ENCODE measurements at places on chromosomes 12 and 14.

GRCh38 chr14:51498411-51499227 lies 153.1 kb upstream of the FRMD6 start:
- peak; percentile 27 for DNase-seq

DNA sequence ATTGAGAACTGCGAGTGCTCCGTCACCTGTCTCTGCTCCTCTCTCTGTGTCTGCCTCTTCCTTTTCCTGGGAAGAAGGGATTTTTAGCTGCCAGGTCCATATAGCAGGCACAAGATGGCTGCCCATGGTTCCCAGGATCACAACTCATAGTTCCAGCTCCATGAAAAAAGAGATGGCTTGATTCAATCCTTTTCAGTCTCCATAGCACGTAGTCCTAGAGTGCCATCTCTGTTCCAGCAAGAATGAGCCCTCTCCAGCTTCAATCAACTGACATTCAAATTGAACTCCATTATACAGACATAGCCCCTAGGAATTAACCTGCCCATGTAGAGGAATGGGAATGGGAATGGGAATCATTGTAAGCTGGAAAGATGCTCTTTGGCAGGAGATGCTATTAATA lies 34.7 kb upstream of the RTRAF start:
- DNase-seq: no peak

- no peak for DNase-seq
These were observed 57.1 kb downstream of the SPTLC2 start for GRCh38 chr14:77559381-77559780.

DNA sequence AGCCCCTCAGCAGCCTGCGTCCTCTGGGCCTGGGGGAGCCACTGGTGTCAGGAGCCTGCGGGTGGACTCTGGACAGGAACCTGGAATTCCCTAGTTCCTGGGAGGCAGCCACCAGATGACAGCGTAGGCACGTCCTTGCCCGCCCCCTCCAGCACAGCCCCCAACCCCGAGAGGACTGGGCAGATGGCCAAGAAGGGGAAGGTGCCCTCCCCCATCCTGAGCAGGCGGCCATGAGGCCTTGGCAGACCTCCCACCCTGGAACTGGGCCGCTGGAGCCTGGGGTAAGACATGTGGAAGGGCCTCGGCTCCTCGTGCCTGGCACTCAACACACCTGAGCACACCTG lies 60.4 kb upstream of the FBRSL1 start:
- DNase-seq: no peak

DNA sequence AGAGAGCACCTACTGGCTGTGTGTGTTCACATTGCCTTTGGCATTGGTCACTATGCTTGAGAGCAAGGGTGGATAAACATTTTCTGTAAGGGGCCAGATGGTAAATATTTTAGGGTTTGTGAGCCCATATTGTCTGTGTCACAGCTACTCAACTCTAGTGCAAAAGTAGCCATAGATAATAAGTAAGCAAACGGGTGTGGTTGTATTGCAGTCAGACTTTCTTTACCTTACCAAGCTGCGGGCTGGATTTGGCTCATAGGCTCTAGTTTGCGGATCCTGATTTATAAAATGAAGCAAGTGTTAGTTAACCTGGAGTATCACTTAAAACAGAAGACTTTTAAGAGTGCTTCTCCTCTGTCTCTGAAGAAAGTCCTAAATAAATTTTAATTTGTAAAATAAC lies 169.0 kb downstream of the KICS2 start:
- DNase-seq: no peak

GRCh38 chr12:1307796-1308195 lies 286.6 kb downstream of the FBXL14 start:
- DNase-seq: no peak

- peak; percentile 41 for DNase-seq
These were observed 21.3 kb downstream of the LRRIQ1 start for GRCh38 chr12:85057370-85057963.

- DNase-seq: no peak
These were observed 326.8 kb upstream of the TMTC1 start for GRCh38 chr12:30110498-30110897.

- DNase-seq: no peak
These were observed 167.5 kb downstream of the BTG1 start for GRCh38 chr12:91978143-91978542.

GRCh38 chr12:104544836-104545235 lies 88.1 kb downstream of the CHST11 start:
- DNase-seq: no peak

DNA sequence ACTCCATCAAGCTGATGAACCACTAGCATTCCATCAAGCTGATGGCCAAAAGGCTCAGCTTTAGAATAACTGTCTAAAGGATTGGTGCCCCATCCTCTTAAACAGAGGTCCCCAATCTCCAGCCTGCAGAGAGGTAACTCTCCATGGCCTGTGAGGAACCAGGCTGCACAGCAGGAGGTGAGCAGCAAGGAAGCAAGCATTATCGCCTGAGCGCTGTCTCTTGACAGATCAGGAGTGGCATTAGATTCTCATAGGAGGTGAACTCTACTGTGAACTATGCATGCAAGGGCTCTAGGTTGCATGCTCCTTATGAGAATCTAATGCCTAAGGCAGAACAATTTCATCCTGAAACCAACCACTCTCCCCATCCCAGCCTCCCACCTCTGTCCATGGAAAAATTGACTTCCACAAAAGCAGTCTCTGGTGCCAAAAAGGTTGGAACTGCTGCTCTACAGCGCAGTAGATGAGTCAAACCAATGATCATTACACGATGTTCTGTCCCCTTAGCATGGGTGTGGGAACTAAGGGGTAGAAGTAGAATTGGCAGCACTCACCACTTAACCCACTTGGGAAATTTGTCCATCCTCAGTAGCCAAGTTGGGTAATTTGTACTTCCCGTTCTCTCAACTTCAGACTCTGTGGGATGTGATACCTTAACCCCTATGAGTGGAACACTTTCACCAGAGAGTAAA lies 66.9 kb downstream of the ANKS1B start:
- DNase-seq: no peak

DNA sequence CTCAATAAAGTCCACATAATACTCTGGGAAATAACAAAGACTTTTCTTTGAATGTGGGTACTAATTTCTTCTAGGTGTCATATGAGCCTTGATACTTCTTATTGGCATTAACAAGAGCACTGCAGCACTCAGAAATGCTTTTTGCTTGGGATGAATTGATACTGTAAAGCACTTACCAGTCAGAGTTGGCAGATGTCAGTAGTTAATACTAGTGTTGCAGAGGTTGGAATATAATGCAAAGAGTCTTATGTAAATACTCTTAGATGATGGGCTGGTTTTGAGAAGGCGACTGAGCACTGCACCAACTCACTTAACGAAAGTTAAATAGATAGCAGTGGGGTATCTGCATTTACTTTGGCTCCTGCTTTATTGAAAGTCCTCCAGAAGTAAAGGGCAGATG lies 25.6 kb upstream of the MBIP start:
- no peak for DNase-seq

DNA sequence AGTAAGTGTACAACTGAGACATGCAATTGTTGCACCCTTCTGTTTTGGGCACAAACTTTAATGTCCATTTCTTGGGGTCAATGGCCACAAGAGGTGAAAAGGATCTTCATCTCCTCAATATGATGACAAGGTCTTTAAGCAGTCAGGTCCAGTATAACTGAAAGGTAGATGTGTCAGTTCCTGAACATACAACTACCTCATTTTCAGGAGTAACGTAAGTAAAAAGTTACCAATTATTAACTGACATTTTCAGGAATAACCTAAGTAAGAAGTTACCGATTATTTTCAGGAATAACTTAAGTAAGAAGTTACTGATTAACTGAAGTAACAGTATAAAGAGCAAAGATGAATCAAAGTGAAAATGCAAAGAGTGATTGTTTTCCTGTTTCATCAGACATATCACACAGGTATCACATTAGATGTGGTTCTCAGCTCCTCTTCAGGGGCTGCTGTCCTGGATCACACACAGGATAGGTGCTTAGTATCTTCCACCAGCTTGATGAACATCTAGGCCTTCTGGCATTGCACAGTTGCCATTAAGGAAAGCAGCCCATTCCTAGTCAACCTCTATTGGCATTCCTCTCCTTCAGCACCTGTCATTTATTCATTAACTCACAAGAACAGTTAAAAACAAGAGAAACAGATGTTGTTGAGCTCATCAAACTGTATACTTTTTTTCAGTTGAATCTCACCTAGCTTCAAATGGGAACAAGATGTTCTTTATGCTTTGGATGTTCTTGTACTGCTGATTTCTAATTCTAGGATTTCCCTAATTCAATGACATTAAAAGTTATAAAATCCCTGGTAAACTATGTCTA lies 200.0 kb downstream of the FOXG1 start:
- DNase-seq: no peak

DNA sequence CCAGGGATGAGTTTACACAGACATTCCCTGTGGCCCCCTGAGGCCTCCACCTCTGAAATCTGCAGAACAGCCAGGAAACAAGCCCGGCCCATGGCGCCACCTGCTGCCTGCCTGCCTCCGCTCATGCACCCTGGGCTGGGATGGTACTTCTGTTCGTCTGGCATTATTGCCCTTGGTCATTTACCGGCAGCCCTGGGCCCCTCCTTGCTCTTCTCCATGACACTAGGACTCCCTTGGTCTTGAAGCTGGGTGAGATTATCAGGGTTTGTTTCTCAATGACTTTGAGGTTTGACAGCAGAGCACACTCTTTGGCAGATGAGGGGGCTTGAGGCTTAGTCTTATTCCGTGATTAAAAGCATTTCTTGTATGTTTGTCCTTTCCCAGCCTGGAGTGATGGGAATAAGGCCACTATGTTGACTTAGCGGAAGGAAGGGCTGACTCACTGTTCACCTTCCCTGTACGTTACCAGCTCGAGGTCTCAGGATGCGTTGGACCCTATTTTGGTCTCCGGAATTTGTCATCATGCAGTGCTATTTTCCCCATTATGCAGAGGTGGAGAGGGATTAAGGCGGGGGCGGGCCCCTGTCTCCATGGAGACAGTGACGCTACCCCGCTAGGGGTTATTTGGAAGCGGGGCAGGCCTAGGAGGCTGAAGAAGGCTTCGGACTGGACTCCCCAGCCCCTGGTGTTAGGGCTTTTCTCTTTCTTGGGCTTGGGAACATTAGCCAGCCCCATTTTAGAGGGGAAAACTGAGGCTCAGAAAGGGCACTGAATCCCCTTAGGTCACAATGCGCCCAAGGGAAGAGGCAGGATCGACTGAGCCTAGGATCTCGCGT lies 706 bp upstream of the PEX5 start:
- DNase-seq: peak; percentile 87

DNA sequence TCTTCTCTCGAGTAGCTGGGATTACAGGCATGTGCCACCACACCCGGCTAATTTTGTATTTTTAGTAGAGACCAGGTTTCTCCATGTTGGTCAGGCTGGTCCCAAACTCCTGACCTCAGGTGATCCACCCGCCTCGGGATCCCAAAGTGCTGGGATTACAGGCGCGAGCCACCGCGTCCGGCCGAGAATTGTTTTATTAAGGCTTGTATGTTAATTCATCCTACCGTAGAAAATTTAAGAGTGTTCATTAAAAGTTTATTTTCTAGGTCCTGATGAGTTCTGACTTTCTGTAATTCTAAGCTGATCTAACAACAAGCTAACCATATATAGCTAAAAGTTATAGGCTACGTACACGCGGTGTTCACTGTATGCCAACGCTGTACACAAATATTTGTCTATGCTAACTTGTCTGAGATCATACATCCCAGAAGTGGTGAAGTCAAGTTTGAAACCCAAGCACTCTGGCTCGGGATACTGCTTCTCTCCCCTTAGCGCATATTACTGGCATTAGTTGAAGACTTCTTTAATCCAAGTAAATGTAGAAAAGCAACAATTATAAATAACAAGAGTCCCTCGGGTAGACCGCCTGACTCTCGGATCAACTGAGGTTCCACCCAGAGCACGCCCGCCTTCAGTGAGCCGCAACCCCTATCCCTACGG lies 570 bp upstream of the MRPS35 start:
- no peak for DNase-seq

GRCh38 chr12:110689281-110690126 lies 589 bp upstream of the HVCN1 start:
- DNase-seq: no peak

GRCh38 chr12:56565510-56566101 lies 44.0 kb downstream of the RBMS2 start:
- no peak for DNase-seq

GRCh38 chr12:52050116-52050757 lies 1.0 kb upstream of the NR4A1 start:
- no peak for DNase-seq

DNA sequence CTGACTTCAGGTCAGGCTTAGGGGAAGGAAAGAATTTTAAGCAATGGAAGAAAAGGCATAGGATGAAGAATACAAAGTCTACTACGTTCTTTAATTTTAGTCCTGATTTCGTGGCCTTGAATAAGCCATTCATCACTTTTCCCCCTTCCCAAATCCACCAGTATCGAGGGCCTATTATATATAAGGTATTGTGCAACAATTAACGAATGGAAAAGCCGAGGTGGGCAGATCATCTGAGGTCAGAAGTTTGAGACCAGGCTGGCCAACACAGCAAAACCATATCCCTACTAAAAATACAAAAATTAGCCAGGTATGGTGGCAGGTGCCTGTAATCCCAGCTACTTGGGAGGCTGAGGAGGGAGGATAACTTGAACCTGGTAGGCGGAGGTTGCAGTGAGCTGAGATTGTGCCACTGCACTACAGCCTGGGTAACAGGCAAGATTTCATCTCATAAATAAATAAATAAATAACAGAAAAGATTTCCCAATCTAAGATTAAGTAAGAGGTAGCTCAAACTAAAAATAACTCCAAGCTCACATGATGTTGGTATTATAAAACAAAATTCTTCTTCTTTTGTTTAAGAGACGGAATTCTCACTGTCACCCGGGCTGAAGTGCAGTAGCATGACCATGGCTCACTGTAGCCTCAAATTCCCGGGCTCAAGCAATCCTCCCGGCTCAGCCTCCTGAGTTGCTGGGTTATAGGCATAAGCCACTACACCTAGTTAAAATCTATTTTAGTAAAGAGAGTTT lies 58.3 kb upstream of the NR2C1 start:
- DNase-seq: no peak

DNA sequence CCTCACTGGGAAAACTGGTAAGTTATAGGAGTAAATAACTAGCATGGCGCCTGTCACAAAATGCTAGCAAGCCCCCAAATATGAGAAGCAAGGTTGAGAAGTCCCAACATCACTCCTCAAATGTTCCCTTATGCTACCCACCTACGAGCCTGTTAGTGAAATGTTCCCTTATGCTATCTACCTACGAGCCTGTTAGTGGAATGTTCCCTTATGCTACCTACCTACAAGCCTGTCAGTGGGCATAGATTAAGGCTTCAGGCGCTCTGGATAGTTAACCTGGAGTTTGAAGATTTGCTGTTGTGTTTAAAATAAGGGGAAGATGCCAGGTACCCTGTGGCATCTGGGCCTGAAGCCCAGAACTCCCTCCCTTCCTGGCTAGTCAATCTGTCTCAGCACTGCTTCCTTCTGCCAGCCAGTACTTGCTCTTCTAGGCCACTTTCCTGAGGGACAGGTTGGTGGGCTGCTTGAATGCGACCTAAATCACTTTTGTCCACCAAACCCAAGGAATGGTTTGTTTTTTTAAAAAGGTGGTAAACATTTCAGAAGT lies 67.1 kb upstream of the SINHCAF start:
- DNase-seq: peak; percentile 98
